ENCODE measurements at places on chromosomes 5 and 9. TPM values are rescaled to one million over a fixed set of nuclear protein-coding genes. Genes with fewer than 3 reads are reported as not detected.

DNA sequence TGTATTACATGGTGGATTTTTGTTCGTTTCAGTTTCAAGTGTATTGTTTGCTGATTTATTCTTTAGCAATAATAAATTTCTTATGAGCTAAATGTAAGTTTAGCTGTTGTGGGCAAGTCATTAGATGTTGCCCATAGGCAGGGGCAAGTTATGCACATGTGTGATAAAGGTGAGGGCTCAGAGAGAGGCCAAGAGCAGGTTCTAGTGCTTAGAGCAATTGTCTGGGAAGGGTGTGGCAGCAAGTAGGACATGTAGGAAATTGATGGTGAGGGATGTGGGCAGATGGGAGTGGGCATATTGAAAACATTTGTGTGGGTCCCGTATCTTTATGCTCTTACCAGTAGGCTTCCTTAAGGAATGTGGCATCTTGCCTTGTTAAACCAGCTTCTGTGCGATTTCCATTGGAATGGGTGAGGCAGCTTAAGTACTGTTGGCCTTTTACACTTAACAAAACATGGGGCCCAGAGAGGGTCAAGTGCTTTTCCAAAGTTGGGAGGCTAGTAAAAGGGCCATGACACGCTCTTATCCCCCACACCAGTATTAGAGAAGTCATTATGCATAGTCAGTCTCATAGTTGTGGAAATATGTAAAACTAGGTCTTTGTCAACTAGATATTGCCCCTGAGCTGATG lies 60.6 kb downstream of the KDM4C start:
- no peak for DNase-seq
- H3K4me3 ChIP-seq, result no peak overlapping the region
- H3K4me1 ChIP-seq, result peaks cover 6% of the 10 kb centered on the region
- H3K36me3 ChIP-seq, result no peaks in the 10 kb centered on the region
- H3K27me3 ChIP-seq, result no peaks in the 10 kb centered on the region
- H3K27ac ChIP-seq, result no peak overlapping the region

GRCh38 chr5:156686796-156687195 lies 163.3 kb upstream of the PPP1R2B start:
- H3K36me3 ChIP-seq, result no peaks in the 10 kb centered on the region
- DNase-seq, result no peak
- no peaks in the 10 kb centered on the region for H3K27me3 ChIP-seq
- no peak overlapping the region for H3K27ac ChIP-seq
- no peak overlapping the region for H3K4me3 ChIP-seq
- H3K4me1 ChIP-seq, result no peaks in the 10 kb centered on the region

The ABLIM3 gene
- 7.3 TPM for total RNA-seq

- no peaks in the 10 kb centered on the region for H3K27me3 ChIP-seq
- no peak for DNase-seq
- no peaks in the 10 kb centered on the region for H3K36me3 ChIP-seq
- no peak overlapping the region for H3K4me3 ChIP-seq
- H3K4me1 ChIP-seq, result no peaks in the 10 kb centered on the region
Observed at GRCh38 chr5:89929834-89930233, 479.7 kb downstream of the CETN3 start.

All from hepatocyte (in vitro differentiated cells).